ENCODE measurements at places on chromosomes 7 and 10. TPM values are rescaled to one million over a fixed set of nuclear protein-coding genes. Genes with fewer than 3 reads are reported as not detected.

The LOXL4 gene
- total RNA-seq = 68.3 TPM

The EIF5AL1 gene
- total RNA-seq = 0.86 TPM

The PDE6C gene
- total RNA-seq = not detected

The CHPF2 gene
- 90.7 TPM for total RNA-seq

The LLCFC1 gene
- not detected for total RNA-seq

The BHLHA15 gene
- total RNA-seq = not detected

The PON1 gene
- not detected for total RNA-seq

The SEMA3D gene
- total RNA-seq = 3.0 TPM

The CRYGN gene
- total RNA-seq = not detected

The TSPAN14 gene
- total RNA-seq = 39.0 TPM

The MYOZ1 gene
- total RNA-seq = 0.32 TPM

The ARHGAP22 gene
- total RNA-seq = 31.6 TPM

The NFE2L3 gene
- total RNA-seq = 6.9 TPM

The NXPH1 gene
- not detected for total RNA-seq

The CYP3A4 gene
- not detected for total RNA-seq

The ZNF282 gene
- total RNA-seq = 21.6 TPM

The TMEM270 gene
- total RNA-seq = not detected

The CDHR3 gene
- 9.1 TPM for total RNA-seq

The IKZF1 gene
- not detected for total RNA-seq

The WEE2 gene
- 0.32 TPM for total RNA-seq

The GNAT3 gene
- not detected for total RNA-seq

The LFNG gene
- 10.8 TPM for total RNA-seq

The KDM7A gene
- total RNA-seq = 4.5 TPM

The BAMBI gene
- total RNA-seq = 25.9 TPM

The ITPRID1 gene
- total RNA-seq = not detected

The NPSR1 gene
- total RNA-seq = not detected

The NKX1-2 gene
- not detected for total RNA-seq

The PDK4 gene
- total RNA-seq = under 0.01 TPM

The EPO gene
- not detected for total RNA-seq

The RADIL gene
- 0.32 TPM for total RNA-seq

The NEUROD6 gene
- total RNA-seq = not detected

The ASB10 gene
- not detected for total RNA-seq

The HMX3 gene
- total RNA-seq = not detected

The EBLN1 gene
- not detected for total RNA-seq

The SLC26A5 gene
- not detected for total RNA-seq

The RPS24 gene
- 1,478 TPM for total RNA-seq

The CNNM1 gene
- 3.5 TPM for total RNA-seq

The MSS51 gene
- total RNA-seq = 1.3 TPM

The OR2A5 gene
- not detected for total RNA-seq

The PHKG1 gene
- 0.43 TPM for total RNA-seq

The IGF2BP3 gene
- 9.1 TPM for total RNA-seq

All from fibroblast of villous mesenchyme (primary cell).